B cell (primary cell): ENCODE measurements at places on chromosomes 2 and 18. TPM values are rescaled to one million over a fixed set of nuclear protein-coding genes. Genes with fewer than 3 reads are reported as not detected.

The TRIM54 gene
- not detected in 2 replicates for total RNA-seq

The CPO gene
- not detected in 2 replicates for total RNA-seq

The SLC9A2 gene
- not detected in 2 replicates for total RNA-seq

The KCNK3 gene
- not detected in 2 replicates for total RNA-seq

The C2orf49 gene
- total RNA-seq: 29.3 and 32.1 TPM in 2 replicates

The AQP12B gene
- total RNA-seq: not detected in 2 replicates

The ST6GAL2 gene
- total RNA-seq: not detected in 2 replicates

The CCDC74B gene
- total RNA-seq: 0.95 and 1.4 TPM in 2 replicates

The LINC00305 gene
- not detected in 2 replicates for total RNA-seq

The CFAP221 gene
- total RNA-seq: not detected in 2 replicates

The SPIRE1 gene
- 3.0 and 4.0 TPM in 2 replicates for total RNA-seq

The CAPN14 gene
- 6.0 and 7.8 TPM in 2 replicates for total RNA-seq

The XDH gene
- not detected in 2 replicates for total RNA-seq

The PLEK gene
- total RNA-seq: 39.9 and 41.5 TPM in 2 replicates

DNA sequence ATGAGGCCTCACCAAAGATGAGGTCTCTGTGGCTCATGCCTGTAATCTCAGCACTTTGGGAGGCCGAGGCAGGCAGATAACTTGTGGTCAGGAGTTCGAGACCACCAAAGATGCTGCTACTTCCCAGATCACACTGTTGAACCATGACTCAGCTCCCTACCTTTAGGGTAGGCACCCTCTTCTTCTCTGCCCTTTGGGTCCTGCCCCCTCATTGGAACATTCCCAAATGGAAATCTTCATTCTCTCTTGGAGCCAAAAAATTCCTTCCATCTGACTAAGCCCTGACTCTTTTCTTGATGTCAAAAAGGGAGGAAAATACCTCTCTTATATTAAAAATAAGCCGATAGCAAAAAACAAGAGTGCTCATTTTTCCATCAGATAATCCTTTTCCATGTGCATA lies 183.5 kb downstream of the PAX3 start:
- no peak for DNase-seq

GRCh38 chr2:64784168-64785061 lies 130.7 kb upstream of the SERTAD2 start:
- no peak for DNase-seq

DNA sequence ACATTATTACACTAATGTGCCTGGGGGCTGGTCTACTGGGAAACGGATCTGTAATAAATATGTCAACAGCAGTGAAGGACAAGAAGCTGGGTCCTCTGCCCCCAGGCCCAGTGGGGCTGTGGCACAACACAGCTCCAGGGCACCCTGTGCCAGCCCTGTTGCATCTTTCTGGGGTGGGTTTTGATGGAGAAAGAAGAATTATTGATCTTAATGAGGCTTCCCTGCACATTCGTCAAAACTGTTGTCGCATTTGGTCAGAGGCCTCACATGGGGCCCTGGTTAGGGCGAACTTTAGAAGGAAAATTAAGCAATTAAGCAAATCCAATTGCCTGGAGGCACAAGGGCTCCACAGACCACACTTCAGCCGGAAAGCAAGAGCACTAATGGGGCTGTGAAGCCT lies 30.0 kb upstream of the TWIST2 start:
- no peak for DNase-seq

DNA sequence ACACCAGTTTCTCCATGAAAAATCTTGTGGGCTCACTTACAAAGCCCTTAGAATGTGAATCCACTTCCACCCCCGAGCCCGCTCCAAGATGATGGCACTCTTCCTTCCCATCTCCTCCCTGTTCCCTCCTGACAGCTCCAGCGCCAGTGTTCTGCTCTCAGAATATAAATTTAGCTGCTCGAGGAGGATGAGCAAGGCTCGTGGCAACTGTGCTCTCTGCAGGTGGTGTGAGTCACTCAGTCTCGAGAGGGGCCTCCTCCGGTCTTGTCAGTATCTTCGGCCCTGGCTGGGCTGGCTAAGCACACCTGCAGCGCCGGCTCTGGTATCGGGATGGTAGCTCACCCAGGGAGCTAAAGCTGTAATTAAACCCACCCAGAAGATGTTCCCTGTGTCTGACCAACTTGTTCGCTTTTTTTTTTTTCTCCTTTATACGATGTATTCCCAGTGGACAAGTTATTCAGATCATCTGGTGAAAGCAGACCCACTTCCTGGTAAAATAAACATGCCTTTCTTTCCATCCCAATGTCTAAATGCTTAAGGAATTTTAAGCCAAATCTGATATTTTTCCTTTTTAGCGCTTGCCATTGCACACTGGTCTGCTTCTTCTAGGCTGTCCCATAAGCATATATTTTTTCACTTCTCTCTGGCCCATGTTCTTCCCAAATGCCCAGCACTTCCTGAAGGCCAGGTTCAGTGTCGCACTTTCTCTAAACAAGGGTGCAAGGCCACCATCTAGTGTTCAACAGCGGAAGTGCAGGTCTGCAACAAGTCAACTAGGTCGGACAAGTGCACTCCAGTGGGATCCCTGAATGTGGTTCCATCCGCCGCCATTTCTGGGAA lies 31.4 kb upstream of the YPEL5 start:
- DNase-seq: peak; percentile 45

- no peak for DNase-seq
Observed at GRCh38 chr2:219099329-219099728, 38.6 kb upstream of the IHH start.

DNA sequence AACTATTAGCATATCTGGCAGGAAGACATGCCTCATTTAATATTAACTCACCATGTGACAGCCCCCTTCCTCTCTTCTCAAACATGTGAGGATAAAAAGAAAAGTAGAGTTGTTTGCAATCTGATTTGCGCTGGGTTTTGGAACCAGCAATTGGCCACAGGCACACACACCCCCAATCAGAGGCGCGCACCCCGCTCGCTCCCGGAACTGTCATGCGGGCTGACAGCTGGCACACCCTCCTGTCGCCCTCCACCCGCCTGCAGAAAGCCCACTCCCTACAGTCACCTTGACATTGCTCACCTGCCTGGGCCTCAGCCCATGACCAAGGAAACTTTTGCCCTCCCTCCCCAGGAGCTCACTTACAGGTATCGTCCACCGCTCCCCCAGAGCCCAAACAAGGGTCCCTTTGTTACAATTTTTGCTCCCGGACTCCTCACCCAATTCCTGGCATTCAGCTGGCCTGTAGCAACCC lies 1.1 kb downstream of the COBLL1 start:
- DNase-seq: peak; percentile 82

DNA sequence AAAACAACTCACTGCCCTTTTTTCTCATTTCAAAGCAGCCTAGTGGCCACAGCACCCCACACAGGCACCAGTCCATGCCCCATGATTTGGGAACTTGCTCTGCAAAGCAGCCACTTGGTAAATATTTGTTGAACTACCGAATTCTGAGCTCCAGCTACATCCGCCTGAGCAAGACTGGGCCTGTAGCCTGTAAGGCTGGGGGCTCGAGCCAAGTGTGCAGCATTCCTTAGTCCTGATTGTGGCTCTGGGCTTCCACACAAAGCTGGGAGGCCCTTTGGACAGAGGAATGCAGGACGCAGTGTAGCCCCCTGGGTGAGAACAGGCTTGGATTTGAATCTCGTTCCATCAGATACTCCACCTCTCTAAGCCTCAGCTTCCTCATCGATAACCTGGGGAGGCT lies 88.4 kb downstream of the ACTR2 start:
- no peak for DNase-seq

GRCh38 chr2:46293466-46293865 lies 3.7 kb upstream of the EPAS1 start:
- no peak for DNase-seq

DNA sequence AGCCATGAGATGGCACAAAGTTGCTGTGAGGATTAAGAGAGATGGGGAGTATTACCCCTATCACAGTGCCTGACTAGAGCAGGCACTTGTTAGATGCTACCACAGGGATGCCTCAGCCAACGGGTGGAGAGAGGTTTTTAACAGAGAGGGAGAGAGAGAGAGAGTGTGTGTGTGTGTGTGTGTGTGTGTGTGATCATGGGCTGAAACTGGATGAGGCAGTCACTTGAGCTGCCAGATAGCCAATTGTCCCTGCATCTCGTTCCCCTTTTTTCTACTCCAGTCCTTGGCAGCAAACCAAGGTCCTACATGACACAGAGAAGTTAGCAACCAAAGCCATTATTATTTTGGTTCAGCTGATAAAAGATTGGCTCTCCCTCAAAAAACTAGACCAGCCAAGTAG lies 3.0 kb downstream of the CD8A start:
- DNase-seq: no peak

DNA sequence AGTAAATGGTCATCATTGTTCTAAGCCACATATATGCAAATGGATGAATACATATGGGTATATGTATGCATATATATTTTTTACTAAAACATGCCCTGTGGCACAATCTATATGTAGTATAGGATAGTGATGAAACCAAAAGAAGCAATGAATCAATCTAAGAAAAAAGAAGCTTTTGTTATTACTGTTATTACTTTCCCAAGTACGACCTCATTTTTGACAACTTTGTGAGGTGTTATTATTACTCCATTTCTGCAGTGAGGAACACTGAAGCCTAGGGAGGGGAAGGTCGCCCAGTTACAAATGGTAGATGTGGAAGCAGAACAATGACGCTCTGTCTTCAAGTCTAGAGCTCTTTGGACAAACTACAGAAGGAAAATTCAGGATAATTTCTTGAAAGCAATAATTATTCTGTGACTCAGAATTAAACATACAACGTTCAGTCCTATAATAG lies 38.3 kb downstream of the STAT4 start:
- no peak for DNase-seq

DNA sequence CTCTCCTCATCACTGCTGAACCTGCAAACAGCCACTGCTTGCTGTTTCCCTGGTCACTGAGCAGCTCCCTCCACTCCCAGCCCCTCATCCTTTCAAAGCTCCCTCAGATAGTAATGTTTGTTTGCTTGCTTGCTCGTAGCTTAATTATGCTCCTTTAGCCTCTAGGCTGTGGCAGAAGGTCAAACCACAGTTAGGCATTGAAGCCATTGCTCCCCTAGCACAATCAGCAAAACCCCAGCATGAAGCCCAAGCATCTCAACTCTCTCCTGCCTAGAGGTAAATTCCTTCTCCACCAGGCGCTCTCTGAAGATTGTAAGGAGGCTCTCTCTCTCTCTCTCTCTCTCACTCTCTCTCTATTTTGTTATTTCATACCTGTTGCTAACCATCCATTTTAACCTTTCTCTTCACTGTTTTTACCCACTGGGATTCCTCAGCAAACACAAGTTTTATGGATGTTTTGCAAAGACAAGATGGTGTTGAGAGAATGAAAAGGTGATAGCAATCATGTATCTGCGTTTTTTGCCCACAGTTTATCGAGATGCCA lies 135.9 kb upstream of the HNRNPA3 start:
- no peak for DNase-seq

GRCh38 chr18:45024357-45025088 lies 343.8 kb downstream of the SETBP1 start:
- DNase-seq: no peak

DNA sequence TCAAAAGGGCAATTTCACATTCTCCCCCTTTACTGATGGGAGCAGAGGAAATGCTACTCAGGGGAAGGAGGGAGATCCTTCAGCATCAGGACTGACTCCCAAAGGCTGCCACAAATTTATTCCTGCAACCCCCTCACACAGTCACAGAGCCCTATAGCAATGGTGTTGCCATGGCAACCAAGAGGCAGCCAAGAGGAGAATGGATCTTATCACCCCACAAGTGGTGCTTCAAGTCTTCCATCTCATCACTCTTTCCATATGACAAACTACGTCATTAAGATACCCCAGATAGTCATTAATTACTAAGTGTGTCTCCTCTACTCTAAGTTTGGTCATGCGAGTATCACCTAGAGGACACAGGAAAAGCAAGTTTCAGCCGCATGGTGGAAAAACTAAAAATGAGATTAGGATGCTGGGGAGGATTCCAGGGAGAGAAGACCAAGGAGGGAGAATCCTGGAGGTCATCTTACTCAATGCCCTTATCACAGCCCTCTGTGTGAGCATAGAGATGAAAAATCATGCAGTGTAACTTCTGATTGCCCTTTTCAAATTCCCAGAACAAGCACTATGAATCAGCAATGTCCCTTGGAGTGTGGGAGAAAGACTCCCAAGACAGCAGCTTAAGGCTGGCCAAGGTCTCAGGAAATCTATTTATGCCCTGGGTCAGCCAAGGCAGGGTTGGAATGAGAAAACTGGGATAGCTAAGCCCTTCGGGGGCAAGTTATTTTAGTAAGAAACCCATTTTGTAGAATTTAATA lies 885.7 kb upstream of the KLHL29 start:
- DNase-seq: no peak

DNA sequence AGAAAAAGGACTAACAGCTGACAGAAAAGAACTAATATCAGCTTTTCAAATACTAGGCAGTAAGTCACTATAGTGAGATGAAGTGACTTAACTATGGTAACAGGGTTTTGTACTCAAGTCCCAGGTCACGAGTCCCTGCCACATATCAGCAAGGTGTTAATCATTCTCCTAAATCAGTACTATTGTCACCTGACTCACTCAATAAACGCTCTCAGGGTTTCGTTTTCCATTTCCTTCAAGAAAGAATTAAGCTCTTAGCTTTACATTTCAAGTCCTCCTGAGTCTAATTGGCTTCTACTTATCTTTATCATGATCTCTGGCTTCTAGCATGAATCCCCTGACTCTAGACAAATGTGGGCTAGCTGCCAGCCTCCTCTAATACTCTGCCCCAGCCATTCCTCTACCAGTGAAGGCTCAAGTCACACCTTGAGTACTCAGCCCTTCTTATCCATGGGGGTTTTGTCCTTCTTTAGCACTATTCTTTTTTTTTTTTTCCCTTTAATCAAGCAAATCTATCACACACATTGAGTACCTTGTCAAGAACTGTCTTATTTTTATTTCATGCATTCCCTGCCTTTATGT lies 20.0 kb downstream of the BUB1 start:
- DNase-seq: no peak

DNA sequence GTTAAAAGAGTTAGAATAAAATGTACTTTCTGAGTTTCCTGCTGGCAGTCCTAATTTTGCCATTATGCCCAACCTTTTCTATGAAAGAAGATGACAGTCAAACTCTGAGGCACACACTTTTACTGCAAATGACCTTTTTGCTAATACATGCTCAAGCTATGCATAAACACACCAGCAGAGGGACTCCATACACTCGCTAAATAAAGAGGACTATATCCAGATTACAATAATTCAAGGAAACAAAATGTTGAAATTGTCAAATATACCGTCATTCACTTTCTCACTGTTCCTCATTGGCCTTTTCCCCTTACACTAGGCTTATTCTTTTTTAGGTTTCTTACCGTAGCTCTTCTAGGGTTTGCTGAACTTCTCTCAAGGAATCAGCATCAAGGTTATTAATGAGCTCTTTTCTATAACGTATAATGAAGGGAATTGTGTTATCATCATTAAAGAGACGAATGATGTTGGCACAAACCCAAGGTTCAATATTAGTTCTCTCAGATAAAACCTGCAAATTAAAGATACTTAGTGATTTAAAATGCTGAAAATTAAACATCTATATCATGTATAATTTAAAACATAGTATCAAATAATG lies 25.7 kb downstream of the SRBD1 start:
- peak; percentile 52 for DNase-seq

- no peak for DNase-seq
Observed at GRCh38 chr2:232454630-232455029, 1.3 kb upstream of the ALPI start.

GRCh38 chr2:44753552-44754285 lies 187.8 kb upstream of the SIX3 start:
- no peak for DNase-seq

GRCh38 chr2:6557737-6558136 lies 308.0 kb downstream of the CMPK2 start:
- no peak for DNase-seq

GRCh38 chr2:70128005-70128404 lies 40.7 kb downstream of the PCBP1 start:
- peak; percentile 2 for DNase-seq
